Hair follicular keratinocyte (primary cell): ENCODE measurements at places on chromosomes 16 and 17. TPM values are rescaled to one million over a fixed set of nuclear protein-coding genes. Genes with fewer than 3 reads are reported as not detected.

Gene C16orf46
- 0.11 and 0.39 TPM in 2 replicates for total RNA-seq

Gene CCL14
- not detected in 2 replicates for total RNA-seq

Gene FN3K
- 0.34 and 1.0 TPM in 2 replicates for total RNA-seq

Gene SLC5A11
- total RNA-seq: not detected in 2 replicates

Gene AARSD1
- 25.8 and 40.6 TPM in 2 replicates for total RNA-seq

Gene JUP
- 457 and 666 TPM in 2 replicates for total RNA-seq

Gene DGKE
- 2.8 and 4.1 TPM in 2 replicates for total RNA-seq

Gene SDR42E1
- 10.1 and 15.1 TPM in 2 replicates for total RNA-seq

Gene KRTAP3-2
- total RNA-seq: not detected in 2 replicates

Gene TP53TG3
- total RNA-seq: not detected in 2 replicates
